T-helper 1 cell (primary cell): ENCODE measurements at places on chromosomes 5 and 9.

- no peak for DNase-seq
Observed at GRCh38 chr9:2863831-2864230, 19.9 kb upstream of the PUM3 start.

- peak; percentile 59 for DNase-seq
Observed at GRCh38 chr5:178116143-178116885, 3.0 kb downstream of the N4BP3 start.

GRCh38 chr9:116238225-116238624 lies 84.6 kb downstream of the PAPPA start:
- no peak for DNase-seq

- no peak for DNase-seq
Observed at GRCh38 chr5:170159101-170159698, 53.5 kb downstream of the FOXI1 start.

- DNase-seq, result no peak
Observed at GRCh38 chr5:5436203-5436760, 13.8 kb downstream of the ICE1 start.

GRCh38 chr9:134916161-134916665 lies 1.5 kb downstream of the FCN1 start:
- no peak for DNase-seq
